ENCODE measurements at places on chromosomes 3 and 15.

GRCh38 chr15:31342781-31343626 lies 16.4 kb downstream of the KLF13 start:
- DNase-seq: no peak

DNA sequence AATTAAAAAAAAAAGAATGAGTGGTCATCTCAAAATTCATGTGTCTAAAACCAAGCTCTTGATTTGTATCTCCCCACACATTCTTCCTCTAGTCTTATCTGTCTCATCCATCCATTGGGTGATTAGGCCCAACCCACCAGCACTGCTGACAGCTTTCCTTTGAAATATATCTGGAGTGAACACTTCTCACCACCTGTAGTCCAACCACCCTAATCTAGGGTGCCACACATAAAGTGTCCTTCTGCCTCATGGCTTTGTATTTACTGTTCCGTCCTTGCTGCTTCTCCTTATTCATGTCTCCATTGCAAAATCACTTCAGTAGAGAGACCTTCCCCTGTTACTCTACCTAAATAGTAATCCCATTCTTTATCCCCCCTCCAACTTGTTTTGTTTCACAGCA lies 82.4 kb upstream of the PTX3 start:
- DNase-seq: no peak

DNA sequence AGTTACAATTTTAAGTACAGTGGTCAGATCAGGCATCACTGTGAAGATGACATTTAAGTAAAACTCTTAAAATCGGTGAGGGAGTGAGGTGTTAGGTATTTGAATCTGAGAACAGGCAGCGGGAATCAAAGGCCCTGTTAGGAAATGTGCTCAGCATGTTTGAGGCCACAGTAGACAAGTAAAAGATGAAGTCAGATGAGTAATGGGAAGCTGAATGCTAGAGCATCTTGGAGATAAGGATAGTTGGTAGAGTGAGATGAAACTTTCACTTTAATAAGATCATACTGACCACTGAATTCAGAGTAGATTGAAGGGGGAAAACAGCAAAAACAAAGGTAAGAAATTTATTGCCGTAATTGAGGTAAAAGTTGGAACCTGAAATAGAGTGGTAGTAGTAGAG lies 61.6 kb downstream of the DCBLD2 start:
- DNase-seq: no peak

DNA sequence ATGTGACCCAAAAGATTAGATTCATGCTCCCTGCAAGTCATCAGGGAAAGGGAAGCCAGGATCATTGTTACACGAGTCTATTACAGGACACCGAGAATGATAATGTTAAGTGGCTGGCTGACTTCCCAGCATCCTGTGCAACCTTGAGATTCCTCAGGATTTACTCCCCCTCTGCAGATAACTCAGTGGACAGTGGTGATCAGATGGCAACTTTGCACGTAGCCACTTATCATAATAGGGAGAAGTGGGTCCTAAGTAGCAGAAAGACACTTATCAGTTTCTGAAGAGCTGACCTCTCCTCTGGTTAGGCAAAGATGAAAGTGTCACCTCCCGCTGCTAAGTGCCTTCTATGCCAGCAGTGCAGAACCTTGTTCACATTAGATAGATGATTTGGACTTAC lies 6.7 kb upstream of the TMPRSS7 start:
- DNase-seq: no peak

DNA sequence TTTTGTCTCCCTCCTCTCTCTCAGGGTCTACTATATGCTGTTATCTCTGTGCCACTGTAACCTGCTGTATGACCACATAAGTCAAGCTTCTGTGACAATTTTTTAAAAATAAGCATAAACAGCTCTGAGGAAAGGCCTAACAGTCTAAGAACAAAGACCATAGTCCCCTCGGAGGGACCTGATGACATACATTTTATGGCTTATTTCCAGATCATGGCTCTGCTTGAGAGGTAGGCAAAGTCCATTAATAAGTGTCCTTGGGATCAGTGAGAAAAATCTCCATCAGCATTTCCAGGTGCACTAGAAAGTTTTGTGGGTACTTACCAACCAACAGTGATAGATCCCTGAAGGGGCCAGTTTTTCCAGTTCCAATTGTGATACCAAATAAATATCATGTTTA lies 123.8 kb downstream of the TNIK start:
- no peak for DNase-seq

DNA sequence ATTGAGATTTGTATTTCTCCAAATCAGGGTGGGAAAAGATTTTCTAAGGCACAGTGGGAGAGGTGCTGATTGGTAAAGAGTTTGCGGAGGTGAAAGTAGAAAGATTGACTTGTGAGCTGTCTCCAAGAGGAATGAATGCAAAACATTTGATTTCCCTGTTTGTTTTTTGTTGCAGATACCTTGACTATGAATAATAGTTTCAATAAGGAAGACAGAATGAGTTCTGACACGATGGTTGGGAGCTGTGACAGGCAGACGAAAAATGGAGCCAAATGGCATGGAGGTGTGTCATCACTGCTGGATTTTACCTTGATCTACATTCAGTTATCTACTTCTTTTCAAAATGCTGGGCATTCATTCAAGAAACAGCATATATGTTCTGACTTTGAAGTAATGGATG lies 145.1 kb downstream of the NFKBIZ start:
- no peak for DNase-seq

DNA sequence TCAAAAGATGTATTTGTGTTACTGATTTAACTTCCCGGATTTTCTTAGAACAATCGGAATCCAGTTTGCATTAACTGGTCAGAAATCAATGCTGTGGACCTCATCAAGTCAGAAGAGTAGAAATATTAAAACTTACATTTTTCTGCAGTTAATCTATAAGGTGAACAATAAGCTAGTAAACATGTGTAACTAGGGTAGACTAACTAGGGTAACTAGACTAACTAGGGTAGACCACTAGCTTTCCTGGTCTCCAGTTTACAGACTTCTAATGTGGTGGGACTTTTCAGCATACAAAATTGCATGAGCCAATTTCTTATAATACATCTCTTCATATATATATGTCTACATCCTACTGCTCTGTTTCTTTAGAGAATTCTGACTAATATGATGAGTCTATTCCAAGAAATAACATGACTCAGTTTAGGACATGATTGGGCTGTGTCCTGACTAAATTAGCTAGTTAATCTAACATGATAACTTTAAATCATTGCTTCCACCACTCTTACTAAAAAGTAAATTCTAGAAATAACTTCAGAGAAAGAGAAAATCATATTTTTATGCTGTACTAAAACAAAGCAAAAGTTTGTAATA lies 5.3 kb downstream of the PLSCR2 start:
- DNase-seq: no peak

DNA sequence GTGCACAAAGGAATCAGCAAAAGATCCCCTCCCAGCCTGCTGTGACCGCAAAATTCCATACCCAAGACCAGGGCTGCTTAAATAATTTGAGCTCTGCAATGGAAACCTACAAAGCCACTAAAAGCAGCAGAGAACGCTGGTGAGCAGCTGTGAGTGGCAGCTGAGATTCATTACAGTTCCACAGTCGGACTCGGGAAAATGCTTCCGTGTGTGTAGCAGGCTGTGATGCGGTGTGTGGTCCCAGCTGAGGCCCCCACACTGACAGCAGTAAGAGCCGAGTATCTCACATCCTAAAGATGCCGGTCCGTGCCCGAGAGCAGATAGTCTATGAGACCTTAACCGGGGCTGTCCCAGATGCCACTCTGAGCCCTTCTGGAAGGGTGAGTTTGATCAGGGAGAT lies 37.4 kb downstream of the TM2D3 start:
- DNase-seq: no peak

DNA sequence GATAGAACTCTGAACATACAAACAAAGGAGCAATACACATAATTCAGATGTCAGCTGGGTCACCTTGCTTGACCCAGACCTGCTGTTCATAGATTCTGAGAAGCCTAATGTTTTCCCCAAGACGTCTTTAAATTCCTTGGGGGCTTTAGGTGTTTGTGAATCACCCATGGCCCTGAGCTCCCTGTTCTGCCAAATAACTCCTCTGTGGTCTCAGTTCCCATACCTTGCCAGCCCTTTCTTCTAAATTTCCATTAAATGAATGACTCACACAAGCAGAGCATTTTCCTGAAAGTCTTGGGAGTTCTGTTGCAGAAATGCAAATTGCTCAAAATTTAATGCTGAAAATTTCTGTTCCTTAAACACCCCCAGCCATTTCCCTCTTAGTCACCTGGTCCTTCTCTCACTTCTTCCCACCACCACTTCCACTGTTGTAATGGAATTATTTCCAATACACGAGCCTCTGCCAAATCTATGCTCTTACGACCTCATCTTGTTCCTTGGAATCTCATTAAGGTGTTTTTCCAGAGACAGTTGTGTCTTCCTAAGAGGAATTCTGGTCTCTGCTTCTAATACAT lies 33.4 kb upstream of the PSMD6 start:
- DNase-seq: no peak

DNA sequence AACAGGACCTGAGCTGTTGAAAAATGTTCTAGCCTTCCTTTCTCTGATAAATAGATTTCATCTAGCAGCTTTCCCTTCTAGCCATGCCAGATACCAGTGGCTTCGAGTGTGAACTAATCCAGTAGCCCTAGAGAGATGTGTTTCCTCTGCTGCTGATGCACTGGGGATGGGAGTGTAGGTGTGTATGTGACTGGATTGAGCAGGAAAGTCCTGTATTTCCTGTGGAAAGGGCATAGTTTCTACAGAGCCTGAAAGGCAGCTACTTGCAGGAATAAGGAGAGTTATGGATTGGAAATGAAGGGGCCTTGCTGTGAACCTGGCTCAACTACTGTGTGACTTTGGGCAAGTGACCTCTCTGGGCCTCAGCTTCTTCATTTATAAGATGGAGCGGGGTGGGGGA lies 8.6 kb downstream of the TIMP4 start:
- no peak for DNase-seq

DNA sequence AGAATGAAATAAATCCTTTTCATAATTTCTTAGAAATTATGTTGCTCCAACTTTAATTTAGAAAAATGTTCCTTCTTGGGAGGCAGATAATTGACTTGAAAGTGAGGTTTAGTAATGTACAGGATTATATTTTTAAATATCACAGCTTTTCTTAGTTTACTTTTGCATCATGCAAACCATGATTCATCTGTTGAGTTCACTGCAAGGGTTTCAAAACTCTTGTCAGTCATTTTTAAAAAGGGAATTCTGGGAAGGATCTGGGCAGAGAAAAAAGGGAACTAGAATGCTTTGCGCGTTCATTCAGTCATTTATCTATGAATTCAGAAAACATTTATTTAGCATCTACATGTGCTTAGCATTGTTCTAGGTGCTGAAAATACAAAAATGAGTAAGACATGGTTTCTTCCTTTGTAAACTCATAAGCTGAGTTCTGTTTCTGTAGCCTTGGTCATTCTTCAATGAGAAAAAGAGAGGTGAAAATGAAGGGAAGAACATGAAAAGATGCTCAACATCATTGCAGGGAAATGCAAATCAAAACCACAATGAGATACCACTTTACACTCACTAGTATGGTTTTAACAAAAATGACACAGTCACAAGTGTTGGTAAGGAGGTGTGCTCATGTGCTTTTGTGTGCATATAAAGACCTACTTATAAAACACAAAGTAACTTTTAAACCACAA lies 209.1 kb downstream of the NR1D2 start:
- no peak for DNase-seq
